ENCODE measurements at places on chromosomes 1 and 21.

DNA sequence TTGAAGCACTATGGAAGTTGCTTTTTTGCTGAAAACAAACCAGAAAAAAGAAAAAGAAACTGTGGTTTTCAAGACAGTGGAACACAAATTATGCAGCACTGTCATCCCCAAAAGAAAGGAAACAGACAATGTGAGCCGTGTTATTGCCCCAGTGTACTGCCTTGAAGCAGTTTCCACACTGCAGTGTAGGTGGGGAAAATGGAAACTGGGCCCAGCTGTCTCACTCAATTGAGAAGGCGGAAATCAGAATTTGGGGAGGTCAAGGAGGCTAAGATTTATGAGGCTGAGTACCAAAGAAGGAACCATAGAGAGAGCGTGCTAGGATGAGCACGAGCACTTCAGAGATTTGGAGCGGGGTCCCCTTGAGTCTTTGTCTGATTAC, 55.5 kb downstream of the MPZL1 start:
- no peak for DNase-seq

GRCh38 chr1:110288111-110288510, 51.1 kb upstream of the RBM15 start:
- no peak for DNase-seq

DNA sequence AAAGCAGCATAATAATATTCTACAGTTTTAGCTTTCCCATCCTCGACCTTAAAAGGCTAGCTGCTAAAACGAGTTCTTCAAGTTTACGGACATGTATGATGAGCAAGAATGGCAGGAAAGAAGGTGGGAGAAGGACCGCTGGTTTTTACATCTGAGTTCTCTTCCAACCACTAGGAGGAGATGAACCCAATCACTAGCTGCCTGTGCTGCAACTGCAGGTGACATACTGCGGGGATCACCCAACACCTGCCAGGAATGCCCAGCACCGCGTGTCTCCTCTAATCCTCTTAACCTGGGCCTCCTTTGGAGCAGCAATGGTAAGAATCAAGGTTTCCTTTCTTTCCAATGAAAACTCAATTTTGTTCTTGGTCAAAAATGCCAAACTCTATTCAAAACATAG, 23.5 kb downstream of the TOR3A start:
- no peak for DNase-seq

DNA sequence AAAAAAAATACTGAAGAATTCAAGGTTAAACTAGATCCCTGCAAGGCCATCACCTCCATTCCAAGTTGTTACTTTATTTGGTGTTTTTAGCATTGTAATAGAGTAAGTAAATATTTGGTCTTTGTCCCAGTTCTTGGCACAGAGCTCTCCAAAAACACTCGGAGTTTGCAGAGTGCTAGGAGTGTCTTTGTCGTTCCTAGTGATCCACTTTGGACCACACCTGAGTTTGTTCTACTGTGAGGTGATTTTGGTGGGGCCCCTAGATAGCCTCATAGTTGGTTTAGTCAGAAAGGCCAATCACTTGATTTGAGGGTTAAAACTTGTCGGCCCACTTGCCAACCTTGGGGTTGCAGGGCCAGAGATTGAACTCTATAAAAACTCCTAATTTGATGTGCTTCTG, 25.6 kb downstream of the SYNC start:
- DNase-seq = no peak

- DNase-seq = no peak
Observed at GRCh38 chr1:67298762-67299161, 8.9 kb upstream of the IL12RB2 start.

DNA sequence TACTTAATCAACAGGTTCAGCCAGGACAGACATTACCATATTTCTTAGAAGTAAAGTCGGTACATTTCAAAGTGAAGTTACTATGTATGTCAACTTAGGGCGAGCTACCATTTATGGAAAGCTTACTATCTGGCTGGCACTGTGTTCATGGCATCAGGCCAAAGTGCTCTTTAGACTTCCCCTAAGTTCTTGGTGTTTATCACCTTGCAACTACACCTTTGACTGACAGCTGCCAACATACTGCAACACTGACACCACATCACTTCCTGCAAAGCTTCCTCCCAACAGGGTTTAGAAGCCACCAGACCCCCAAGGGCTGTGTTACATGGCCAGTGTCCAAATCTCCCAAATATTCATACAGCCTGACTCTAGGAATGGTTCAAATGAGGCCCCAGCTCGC, 61.0 kb downstream of the TIAM1 start:
- peak; percentile 22 for DNase-seq

DNA sequence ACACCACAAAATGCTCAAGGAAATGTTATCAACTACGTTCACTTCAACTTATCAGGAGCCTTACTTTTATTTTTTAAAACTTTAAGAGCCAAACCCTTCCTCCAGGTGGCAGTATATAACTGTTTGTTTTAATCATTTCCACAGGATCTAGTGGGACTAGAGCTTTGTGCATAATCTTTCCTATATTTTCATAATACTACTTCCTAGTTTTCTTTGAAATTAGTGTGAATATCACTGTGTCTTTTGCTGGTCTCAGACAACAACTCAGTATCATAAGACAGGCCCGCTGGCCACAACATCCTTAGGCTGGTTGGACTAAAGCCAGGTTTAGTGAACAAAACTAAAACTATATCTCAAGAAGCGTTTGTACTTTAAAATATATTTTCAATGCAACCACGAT, 145.5 kb downstream of the TIAM1 start:
- peak; percentile 64 for DNase-seq

GRCh38 chr1:172381946-172382345, 38.5 kb upstream of the C1orf105 start:
- DNase-seq = no peak

- DNase-seq = no peak
Observed at GRCh38 chr21:37503848-37504467, 137.4 kb downstream of the DYRK1A start.

GRCh38 chr1:219130366-219130935, 43.2 kb upstream of the LYPLAL1 start:
- DNase-seq = no peak

GRCh38 chr1:161068306-161069234, 1.1 kb downstream of the ARHGAP30 start:
- no peak for DNase-seq

- DNase-seq = no peak
Observed at GRCh38 chr1:202268817-202269216, 72.9 kb downstream of the UBE2T start.

GRCh38 chr1:92972409-92973129, 11.3 kb upstream of the DIPK1A start:
- DNase-seq = no peak

GRCh38 chr1:244865028-244865371, 657 bp upstream of the HNRNPU start:
- DNase-seq = peak; percentile 72

DNA sequence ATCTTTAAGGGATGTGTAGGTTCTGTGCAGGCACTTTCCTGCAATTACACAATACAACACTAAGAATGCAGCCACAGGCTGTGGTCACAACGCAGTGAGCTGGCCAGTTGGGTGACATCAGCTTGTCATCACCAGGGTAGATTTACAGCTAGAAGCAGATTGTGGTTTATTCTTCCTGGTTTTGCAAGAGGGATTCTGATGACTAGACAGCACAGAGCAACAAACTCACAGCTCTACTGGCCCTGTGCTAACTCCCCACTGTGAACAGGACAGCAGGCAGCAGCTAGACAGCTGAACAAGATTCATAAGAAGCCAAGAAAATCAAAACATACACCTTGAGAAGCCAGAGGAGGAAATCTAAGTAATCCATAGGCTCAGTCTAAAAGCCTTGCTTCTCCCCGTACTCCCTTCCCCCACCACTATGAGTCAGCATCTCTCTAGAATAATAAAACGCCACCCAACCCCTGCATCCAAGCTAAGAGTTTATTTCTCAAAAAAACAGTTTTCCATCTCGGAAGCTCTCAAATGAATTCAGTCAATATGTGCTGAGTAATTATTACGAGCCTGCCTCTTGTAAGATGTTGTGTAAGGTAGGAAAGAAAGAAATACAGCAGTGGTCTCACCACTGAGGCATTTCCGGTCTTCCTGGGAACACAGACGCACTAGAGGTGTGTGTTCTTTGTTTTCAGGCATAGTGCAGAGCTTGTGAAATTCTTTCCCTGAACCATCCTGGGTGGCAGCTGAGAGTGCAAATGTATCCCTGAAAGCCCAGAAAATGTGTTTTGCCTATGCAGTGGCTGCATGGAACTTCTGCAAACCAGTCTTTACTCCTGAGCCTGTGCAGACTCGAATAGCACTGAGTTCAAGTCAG, 162.8 kb downstream of the NTPCR start:
- DNase-seq = no peak

DNA sequence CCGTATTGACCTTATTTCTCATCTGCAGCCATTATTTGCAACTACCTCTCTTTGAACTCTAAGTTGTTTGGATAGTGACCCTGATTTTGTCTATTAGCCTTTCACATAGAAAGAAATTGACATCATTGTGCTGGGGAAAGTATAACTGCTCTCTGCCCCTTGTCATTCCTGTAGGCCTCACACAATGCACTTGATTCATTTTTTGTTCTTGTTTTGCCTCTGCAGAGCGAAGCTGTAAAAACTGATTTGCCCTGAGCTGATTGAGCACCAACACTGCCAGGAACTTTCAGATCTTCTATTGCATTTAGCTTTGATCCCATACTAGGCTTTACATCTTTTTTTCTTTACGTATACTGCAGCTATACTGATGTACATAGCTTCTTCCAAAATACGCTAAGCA, 167.2 kb upstream of the PTBP2 start:
- DNase-seq = no peak

DNA sequence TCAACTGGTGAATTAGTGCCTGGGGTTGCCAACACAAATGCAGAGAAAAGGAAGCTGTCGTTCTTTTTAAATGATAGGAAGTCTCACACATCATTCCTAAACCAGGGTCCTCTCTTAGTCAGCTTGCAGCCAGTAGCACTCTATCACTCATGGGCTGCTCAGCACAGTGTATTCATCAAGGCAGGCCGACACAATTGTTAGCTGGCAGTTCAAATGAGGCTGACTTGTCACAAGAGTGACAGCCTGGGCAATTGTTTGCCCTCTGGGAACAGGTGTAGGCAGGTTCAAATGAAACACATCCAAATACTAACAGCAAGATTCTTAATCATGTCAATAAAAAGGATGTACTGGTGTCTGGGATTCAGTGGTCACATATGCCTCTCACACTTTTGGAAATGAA, 76.9 kb downstream of the ERICH3 start:
- DNase-seq = no peak

- no peak for DNase-seq
Observed at GRCh38 chr1:215279682-215280081, 197.1 kb downstream of the KCNK2 start.

DNA sequence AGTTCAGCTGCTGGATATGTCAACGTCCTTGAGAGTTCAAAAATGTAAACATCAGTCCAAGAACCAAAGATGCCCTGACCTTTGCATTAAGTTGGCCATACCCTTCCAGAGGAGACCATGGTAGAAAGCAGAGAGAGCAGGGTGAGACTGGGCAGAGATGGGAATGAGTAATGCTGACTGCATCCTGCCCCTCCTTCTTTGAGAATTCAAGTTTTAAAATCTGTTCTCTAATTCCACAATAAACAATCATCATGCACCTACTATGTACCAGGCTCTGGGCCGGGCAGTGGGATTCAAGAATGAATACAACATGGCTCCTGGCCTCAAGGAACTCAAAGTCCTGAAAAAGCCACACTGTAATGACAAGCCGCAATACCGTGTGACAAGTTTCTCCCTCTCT, 3.9 kb upstream of the HAO2 start:
- no peak for DNase-seq

- DNase-seq = no peak
Observed at GRCh38 chr1:22057861-22058260, 5.4 kb downstream of the CDC42 start.

DNA sequence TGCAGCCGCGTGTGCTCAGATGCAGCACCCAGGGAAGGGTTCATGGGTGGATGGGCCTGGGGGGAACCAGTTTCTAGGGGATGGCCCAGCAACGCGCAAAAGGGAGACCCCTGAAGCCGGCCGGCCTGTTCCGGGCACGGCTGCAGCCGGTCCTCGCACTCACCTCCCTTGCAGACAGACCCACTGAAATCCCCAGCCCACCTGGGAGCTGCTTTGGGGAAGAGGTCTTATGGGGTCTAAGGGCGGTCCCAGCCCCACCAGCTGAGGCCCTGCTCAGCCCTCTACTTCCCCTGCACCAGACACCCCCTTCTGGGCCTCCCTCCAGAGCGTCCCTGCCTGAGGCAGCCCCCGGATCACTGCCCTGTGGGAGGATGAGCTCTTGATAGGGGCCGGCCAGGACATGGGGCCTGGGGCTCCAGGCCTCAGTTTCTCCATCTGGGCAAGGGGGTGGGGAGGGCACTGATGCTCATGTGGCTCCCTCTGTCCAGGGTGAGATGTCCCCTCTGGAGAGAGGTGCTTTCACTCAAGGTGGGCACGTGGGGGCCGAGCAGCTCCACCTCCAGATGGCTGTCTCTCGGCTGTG, 20.0 kb upstream of the TTC34 start:
- DNase-seq = no peak

- peak; percentile 43 for DNase-seq
Observed at GRCh38 chr21:17818186-17819113, 706 bp downstream of the C21orf91 start.

DNA sequence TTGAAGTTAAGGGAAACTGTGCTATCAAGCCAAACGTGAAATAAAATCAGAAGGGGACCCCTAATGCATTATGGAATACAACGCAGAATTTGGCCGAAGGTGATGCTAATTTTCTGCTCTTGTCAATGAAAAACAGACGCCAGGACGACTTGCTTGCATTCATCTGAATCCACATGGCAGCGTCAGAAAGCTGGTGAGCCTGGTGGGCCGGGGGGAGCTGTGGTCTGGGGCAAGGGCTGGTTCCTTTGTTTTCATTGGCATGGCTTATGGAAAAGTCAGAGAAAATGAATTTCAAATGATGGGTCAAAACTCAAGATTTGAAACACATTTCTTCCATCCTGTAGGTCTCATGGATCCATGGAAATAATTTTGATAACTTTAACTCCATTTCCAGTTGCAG, 86.4 kb upstream of the RUNX1 start:
- no peak for DNase-seq

- peak; percentile 61 for DNase-seq
Observed at GRCh38 chr1:225848030-225848955, 33.9 kb downstream of the TMEM63A start.

- no peak for DNase-seq
Observed at GRCh38 chr21:26177746-26178426, 7.3 kb upstream of the APP start.

- no peak for DNase-seq
Observed at GRCh38 chr21:42692688-42693087, 39.3 kb downstream of the PDE9A start.

- DNase-seq = no peak
Observed at GRCh38 chr1:167697667-167698141, 24.1 kb upstream of the MPZL1 start.

GRCh38 chr1:66384258-66384921, 149.6 kb upstream of the SGIP1 start:
- DNase-seq = no peak

All from erythroblast (primary cell).